ENCODE measurements at places on chromosomes 13 and 19.

- DNase-seq: no peak
These were observed 291.8 kb downstream of the KCTD12 start for GRCh38 chr13:76594435-76594834.

- DNase-seq: no peak
These were observed 6.0 kb upstream of the GJB2 start for GRCh38 chr13:20198781-20199180.

DNA sequence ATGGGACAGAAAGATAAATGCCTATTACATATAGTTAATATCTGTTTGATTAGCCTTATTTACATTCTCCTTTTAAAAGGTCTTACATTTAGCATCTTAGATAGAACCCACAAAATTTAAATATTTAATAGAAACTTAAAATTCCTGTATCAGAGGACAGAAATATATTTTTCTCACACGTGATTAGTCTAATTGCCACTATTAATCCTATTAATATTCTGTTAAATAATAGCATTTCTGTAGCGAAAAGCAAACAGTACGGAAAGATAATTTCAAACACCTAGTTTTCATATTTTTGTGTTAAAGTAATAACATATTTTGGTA, 380 bp upstream of the ZNF30 start:
- DNase-seq: no peak

- DNase-seq: no peak
These were observed 57.3 kb upstream of the RNF113B start for GRCh38 chr13:98234348-98234747.

DNA sequence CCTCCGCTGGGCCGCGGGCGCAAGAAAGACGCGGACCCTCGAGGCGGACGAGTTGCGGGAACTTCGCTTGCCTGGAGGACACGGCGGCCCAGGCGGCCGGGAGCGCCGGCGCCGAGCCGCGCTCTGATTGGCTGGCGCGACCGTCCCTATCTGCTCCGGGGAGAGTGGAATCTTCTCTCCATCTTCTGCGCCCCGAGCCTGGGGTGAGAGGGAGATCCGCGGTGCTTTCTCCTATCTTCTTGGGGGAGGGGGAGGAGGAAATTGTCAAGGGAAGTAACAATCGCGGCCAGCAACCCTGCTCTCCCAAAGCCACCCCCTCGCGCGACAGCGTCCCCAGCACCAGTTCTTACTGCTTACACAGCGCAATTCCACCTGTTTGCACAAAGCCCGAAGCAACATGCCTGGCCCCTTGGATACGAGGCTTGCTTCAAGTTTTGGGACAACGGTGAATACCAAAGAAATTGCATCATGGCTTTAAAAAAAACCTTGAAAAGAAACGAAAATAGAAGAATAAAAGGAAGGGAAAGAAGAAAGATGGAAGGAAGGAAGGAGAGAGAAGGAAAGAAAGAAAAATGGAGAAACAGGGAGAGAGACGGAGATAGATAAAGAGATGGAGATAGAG, 4.8 kb downstream of the SOX21 start:
- DNase-seq: no peak

- DNase-seq: no peak
These were observed 2812.6 kb downstream of the PCDH9 start for GRCh38 chr13:64417581-64417980.

DNA sequence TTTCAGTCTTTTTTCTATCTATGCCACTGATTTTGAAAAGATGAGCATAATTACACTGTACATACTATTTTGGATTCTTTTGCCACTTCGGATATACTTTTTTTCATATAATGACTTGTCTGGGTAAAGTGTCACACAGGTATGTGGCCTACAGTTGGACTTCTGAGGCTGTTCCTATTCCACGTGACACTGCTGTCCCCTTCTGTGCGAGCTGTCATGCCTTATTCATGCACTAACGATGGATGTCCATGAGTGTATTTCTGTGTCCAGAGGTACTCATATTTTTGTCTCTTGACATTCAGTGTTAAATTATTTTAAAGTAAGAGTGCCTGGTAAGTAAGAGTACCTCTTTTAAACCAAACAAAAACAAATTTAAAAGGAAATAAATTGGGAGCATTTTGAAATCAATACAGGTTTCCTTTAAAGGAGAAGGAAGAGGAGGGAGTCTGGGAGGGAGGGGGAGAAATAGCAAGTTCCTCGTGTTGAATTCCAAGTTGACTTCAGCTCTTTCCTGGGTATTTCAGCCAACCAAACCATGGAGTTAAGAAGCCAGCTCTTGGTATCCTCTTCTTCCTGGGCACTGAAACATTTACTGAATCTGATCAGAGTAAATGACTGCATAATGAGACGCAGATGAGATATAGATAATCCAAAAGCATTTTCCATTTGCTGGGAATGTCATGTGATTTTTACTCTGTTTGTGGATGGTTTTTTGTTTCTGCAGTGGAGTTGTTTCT, 61.3 kb downstream of the TNFRSF19 start:
- no peak for DNase-seq

DNA sequence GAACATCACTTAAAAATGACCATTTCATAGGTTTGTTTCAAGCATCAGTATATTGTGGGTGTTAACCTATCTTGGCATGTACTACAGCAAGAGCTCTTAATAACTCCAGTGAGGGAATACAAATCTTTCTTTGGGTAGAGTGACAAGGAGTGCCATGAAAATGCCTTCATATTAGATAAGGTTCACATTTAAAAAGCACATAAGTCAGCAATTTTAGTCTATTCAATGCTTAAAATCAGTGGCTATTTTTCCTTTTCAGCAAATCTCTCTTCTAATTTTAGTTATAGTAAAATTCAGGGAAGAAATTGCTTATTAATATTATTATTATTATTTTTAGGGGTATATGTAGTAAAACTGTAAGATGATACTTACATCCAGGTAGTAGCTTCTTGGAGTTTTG, 291.1 kb downstream of the GPC6 start:
- no peak for DNase-seq
